ENCODE measurements at places on chromosomes 3 and 15. TPM values are rescaled to one million over a fixed set of nuclear protein-coding genes. Genes with fewer than 3 reads are reported as not detected.

FOXP1 gene
- total RNA-seq: 147 TPM

GRCh38 chr3:87997966-87998365 is 60.8 kb downstream of the CGGBP1 start:
- H3K36me3 ChIP-seq: no peaks in the 10 kb centered on the region
- H3K4me3 ChIP-seq: no peak overlapping the region
- H3K27ac ChIP-seq: no peak overlapping the region
- DNase-seq: no peak
- H3K4me1 ChIP-seq: peaks cover 9% of the 10 kb centered on the region

ZNF774 gene
- 0.64 TPM for total RNA-seq

DNA sequence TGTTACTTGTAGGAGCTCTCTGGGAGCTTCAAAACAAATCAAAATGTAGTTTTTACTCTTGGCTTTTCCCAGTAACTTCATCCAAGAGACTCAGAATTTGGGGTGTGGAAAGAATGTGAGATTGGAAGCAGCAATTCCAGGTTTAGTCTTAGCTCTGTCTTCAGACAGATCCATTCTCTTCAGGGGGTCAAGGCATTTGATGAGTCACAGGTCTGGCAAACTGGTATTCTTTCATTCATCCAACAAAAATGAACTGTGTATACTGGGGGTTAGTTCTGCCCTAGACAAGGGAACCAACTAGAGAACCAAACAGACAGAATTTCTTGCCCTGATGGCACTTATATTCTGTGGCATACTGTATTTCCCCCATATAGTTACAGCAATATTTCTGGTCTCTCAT is 36.3 kb upstream of the CADPS start:
- DNase-seq: no peak
- H3K4me3 ChIP-seq: no peak overlapping the region
- no peaks in the 10 kb centered on the region for H3K4me1 ChIP-seq

DNA sequence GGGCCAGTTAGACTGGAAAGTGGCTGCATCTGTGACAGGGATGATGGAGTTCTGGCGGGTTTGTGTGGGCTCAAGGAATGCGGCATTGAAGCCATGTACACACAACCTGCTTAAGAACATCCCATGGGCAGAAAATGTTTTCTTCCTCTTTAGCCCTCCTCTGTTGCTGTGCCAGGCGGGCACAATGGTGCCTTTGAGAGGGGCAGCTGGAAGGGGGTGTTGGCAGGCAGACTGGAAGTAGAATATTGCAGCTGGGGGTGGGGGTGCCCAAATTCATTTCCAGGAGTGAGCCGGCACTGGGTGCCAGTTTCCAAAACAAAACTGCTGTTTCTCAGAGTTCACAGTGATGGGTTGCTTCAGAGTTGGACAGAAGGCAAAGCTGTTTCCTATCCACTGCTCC is 91.8 kb upstream of the ETV5 start:
- no peak for DNase-seq
- no peak overlapping the region for H3K4me3 ChIP-seq
- no peak overlapping the region for H3K27ac ChIP-seq

DNA sequence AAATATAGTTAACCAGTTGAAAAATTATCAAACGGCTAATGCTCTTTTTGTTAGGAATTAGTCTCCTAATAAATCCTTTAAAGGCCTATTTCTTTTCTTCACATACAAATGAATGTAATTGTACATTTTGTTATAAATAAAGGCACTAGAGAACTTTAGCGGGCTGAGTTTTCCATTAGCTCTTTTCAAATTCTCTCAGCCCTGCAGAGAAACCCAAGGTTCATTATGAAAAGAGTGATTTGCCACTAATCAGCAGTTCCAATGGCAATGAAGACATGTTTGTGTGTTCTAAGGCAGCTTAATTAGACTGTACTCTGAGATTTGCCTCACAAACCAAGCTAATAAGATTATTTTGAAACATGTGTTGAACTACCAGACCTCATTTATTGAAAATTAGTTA is 64.6 kb upstream of the P2RY1 start:
- H3K4me1 ChIP-seq: no peaks in the 10 kb centered on the region
- no peak overlapping the region for H3K27ac ChIP-seq
- no peaks in the 10 kb centered on the region for H3K27me3 ChIP-seq

GRCh38 chr15:72579814-72580213 is 74.7 kb upstream of the GOLGA6B start:
- H3K4me1 ChIP-seq: no peaks in the 10 kb centered on the region
- H3K27me3 ChIP-seq: no peaks in the 10 kb centered on the region
- H3K27ac ChIP-seq: no peak overlapping the region
- no peak overlapping the region for H3K4me3 ChIP-seq
- DNase-seq: no peak

HIGD1A gene
- total RNA-seq: 89.3 TPM

- no peaks in the 10 kb centered on the region for H3K4me1 ChIP-seq
- H3K36me3 ChIP-seq: no peaks in the 10 kb centered on the region
- no peak for DNase-seq
- H3K27me3 ChIP-seq: no peaks in the 10 kb centered on the region
- H3K4me3 ChIP-seq: no peak overlapping the region
These were observed 186.9 kb downstream of the PDZRN3 start for GRCh38 chr3:73437828-73438227.

GRCh38 chr3:9172851-9173321 is 76.6 kb downstream of the SRGAP3 start:
- no peaks in the 10 kb centered on the region for H3K36me3 ChIP-seq
- no peak overlapping the region for H3K4me3 ChIP-seq
- peaks cover 33% of the 10 kb centered on the region for H3K4me1 ChIP-seq
- no peaks in the 10 kb centered on the region for H3K27me3 ChIP-seq
- no peak overlapping the region for H3K27ac ChIP-seq

GTPBP8 gene
- 29.3 TPM for total RNA-seq

GRCh38 chr15:45181491-45182285 is 6.1 kb downstream of the SHF start:
- H3K4me3 ChIP-seq: no peak overlapping the region
- H3K27me3 ChIP-seq: no peaks in the 10 kb centered on the region
- H3K27ac ChIP-seq: no peak overlapping the region
- DNase-seq: no peak
- H3K36me3 ChIP-seq: no peaks in the 10 kb centered on the region
- H3K4me1 ChIP-seq: peaks cover 7% of the 10 kb centered on the region

DNA sequence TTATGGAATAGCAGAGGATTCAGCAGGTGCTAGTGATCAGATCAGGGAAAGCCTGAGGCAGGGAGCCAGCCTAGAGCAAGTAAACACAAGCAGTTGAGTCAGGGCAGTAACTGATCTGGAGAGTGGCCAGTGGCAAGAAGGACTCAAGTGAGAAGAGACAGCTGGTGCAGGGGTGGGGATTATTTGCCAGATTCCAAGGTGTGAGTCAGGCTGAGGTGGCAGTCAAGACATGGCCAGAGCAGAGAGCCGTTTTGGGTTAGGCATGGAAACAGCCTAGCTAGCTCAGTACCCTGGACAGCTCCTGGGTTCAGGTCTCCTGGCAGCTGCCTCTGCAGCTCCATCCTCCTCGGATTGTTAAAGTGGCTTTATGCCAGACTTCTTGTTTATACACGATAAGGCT is 281.9 kb upstream of the ONECUT1 start:
- no peaks in the 10 kb centered on the region for H3K36me3 ChIP-seq
- no peak overlapping the region for H3K4me3 ChIP-seq
- H3K27ac ChIP-seq: no peak overlapping the region
- no peak for DNase-seq
- no peaks in the 10 kb centered on the region for H3K27me3 ChIP-seq

Measured in CD8-positive, alpha-beta memory T cell (primary cell).